ENCODE measurements at places on chromosomes 5 and 9. TPM values are rescaled to one million over a fixed set of nuclear protein-coding genes. Genes with fewer than 3 reads are reported as not detected.

Gene PGM5
- 226 TPM for total RNA-seq

DNA sequence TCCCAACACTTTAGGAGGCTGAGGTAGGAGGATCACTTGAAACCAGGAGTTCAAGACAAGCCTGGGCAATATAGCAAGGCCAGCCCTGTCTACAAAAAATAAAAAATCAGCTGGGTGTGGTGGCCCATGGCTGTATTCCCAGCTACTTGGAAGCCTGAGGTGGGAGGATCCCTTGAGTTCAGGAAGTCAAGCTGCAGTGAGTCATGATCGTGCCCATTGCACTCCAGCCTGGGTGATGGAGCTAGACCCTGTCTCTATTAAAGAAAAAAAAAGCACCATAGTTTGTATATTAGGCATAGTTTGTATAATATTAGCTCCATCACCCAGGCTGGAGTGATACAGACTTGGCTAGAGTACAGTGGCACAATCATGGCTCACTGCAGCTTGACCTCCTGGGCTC, 9.6 kb upstream of the NME5 start:
- no peak for DNase-seq

GRCh38 chr5:68540798-68541590, 325.4 kb downstream of the PIK3R1 start:
- DNase-seq = no peak

DNA sequence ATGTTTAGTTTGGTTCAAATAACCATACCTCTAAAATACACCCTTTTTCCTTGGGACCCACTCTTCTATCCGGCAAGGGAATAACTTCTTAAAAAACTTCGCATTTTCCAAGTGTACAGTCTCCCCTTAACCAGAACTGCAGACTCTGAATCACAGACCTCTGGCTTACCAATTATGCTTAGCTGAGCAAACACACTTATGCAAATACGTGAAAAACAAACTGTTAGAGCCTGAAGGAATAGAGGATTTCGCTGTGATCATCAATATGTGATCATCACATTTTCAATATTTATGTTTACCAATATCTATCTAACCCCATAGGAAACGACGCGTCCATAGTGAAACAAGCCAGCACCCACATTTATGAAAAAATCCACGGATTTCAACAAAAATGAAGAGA, 1.3 kb downstream of the LPAR1 start:
- DNase-seq = no peak

DNA sequence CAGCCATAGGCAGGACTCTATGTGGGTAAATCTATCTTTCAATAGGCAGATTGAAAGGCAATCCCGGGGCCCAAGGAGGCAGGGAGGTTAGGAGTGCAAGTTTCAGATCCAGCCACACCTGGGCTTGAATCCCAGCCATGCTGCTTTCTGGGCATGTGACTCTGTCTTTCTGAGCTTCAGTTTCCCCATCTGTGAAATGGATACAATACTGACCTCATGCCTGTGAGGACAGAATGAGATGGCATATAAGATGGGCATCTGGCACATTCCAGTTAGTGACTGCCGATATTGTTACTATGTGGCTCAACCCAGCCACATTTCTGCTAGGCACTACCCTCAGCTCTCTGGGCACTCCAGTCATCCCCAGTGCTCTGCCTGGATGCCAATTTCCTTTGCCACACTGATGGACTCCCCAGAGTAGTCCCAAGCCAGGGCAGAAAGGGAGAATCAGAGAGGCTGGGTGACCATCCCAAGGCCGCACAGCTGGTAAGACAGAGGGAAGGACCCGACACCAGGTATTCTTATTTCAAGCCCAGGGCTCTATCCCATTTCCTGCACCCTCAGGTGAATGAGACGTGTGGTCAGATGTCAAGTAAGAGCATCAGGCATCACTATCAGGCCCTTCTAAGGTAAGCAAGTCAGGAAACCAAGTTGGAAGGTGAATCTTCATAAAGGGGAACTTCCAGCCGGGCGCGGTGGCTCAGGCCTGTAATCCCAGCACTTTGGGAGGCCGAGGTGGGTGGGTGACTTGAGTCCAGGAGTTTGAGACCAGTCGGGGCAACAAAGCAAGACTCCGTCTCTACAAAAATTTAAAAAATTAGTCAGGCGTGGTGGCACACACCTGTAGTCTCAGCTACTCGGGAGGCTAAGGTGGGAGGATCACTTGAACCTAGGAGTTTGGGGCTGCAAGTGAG, 38.7 kb downstream of the SH3PXD2B start:
- DNase-seq = peak; percentile 65

Data from posterior vena cava (tissue), 2 donors.